ENCODE measurements at places on chromosomes 5 and 9.

- no peak for DNase-seq
Measured at GRCh38 chr5:35659556-35659955, 41.9 kb downstream of the SPEF2 start.

GRCh38 chr5:180090098-180090768 lies 18.7 kb upstream of the RNF130 start:
- DNase-seq: peak; percentile 77

- DNase-seq: no peak
Measured at GRCh38 chr5:173016598-173017046, 33.1 kb downstream of the ATP6V0E1 start.

DNA sequence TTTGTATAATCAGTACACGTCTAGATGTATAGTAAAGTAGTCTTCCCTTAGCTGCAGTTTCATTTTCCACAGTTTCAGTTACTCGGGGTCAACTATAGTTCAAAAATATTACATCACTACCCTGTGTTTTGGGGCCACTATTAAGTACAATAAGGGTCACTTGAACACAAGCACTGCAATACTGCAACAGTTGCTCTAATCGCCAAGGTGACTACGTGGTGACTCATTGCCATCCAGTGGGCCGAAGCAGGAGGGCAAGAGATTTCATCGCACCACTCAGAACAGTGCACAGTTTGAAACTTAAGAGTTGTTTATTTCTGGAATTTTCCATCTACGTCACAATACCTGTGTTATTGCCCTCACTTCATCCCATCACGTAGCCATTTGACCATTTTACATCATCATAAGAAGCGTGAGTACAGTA lies at the start of gene ARL14EPL:
TSS of gene ARL14EPL (plus strand) at position 379 of the 424 bp plus-strand sequence. CDS start 18,994 bp downstream, outside the sequence.
- DNase-seq: no peak

- DNase-seq: no peak
Measured at GRCh38 chr9:115507148-115507547, 389.2 kb upstream of the TNC start.

GRCh38 chr5:79753092-79753491 lies 63.5 kb downstream of the CMYA5 start:
- DNase-seq: no peak

GRCh38 chr5:178651046-178651810 lies 24.4 kb upstream of the CLK4 start:
- DNase-seq: no peak

Measured in activated CD4-positive, alpha-beta T cell treated with anti-CD3 and anti-CD28 coated beads, Interleukin-2, amount 50 U/mL, for 1 hour (primary cell).